Activated naive CD4-positive, alpha-beta T cell treated with anti-CD3 and anti-CD28 coated beads for 36 hours (primary cell): ENCODE measurements at places on chromosomes 7 and 10. TPM values are rescaled to one million over a fixed set of nuclear protein-coding genes. Genes with fewer than 3 reads are reported as not detected.

- H3K4me3 ChIP-seq: no peak overlapping the region
- peaks cover 4% of the 10 kb centered on the region for H3K36me3 ChIP-seq
- DNase-seq: no peak
- peaks cover 18% of the 10 kb centered on the region for H3K4me1 ChIP-seq
- no peak overlapping the region for H3K27ac ChIP-seq
Observed at GRCh38 chr7:105826143-105826542, 50.3 kb downstream of the ATXN7L1 start.

- no peak overlapping the region for H3K27ac ChIP-seq
- no peak for DNase-seq
- peaks cover 67% of the 10 kb centered on the region for H3K4me1 ChIP-seq
- H3K36me3 ChIP-seq: no peaks in the 10 kb centered on the region
- no peaks in the 10 kb centered on the region for H3K27me3 ChIP-seq
- H3K4me3 ChIP-seq: no peak overlapping the region
Observed at GRCh38 chr7:1046722-1047679, 2.7 kb downstream of the GPR146 start.

DNA sequence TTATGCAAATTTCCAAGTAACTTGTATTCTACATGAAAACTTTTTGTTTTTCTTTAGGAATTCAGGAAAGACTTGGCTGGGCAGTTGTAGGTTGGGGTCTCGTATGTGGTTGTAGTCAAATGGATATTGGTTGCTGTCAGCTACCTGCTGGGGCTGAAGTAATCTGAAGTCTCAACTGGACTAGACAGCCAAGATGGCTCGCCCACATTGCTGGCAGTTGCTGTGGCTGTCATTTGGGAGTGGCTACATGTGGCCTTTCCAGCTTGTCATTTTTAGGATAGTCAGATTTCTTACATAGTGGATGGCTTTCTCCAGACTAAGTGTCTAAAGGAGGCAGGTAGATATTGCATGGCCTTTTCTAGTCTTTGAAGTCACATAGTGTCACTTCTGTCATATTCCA, 32.6 kb downstream of the EXOC6 start:
- H3K4me1 ChIP-seq: peaks cover 18% of the 10 kb centered on the region
- no peaks in the 10 kb centered on the region for H3K27me3 ChIP-seq
- H3K27ac ChIP-seq: no peak overlapping the region
- no peaks in the 10 kb centered on the region for H3K36me3 ChIP-seq
- no peak overlapping the region for H3K4me3 ChIP-seq

- H3K4me3 ChIP-seq: no peak overlapping the region
- no peak for DNase-seq
- no peak overlapping the region for H3K27ac ChIP-seq
- H3K36me3 ChIP-seq: no peaks in the 10 kb centered on the region
- peaks cover 2% of the 10 kb centered on the region for H3K4me1 ChIP-seq
- no peaks in the 10 kb centered on the region for H3K27me3 ChIP-seq
Observed at GRCh38 chr10:71923138-71923692, 41.0 kb upstream of the CHST3 start.

GRCh38 chr7:156654511-156655234, 14.1 kb downstream of the RNF32 start:
- no peaks in the 10 kb centered on the region for H3K4me1 ChIP-seq
- peaks cover 26% of the 10 kb centered on the region for H3K27me3 ChIP-seq
- no peak for DNase-seq
- no peaks in the 10 kb centered on the region for H3K36me3 ChIP-seq

GIMAP7 gene
- total RNA-seq: 41.6 TPM

DNA sequence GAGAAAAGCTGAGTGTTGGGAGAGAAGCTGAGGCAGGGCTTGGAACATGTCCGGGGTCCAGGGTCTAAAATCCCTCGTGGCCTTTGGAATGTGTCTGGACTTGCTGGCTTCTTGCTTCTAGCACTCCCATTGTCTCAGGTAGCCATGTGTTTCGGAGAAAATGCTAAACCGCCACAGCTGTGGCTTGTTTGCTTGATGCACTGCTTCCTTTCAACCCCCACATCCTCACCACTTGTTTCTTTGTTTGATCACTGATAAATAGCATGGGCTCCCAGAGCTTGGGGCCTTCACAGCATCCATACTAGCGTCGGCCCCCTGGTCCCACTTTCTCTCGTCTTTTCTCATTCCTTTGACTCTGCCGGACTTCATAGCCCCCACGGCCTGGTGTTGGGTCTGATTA, 102.7 kb downstream of the ANKRD26 start:
- no peak overlapping the region for H3K4me3 ChIP-seq
- no peak overlapping the region for H3K27ac ChIP-seq
- peaks cover 13% of the 10 kb centered on the region for H3K36me3 ChIP-seq
- H3K27me3 ChIP-seq: no peaks in the 10 kb centered on the region
- H3K4me1 ChIP-seq: no peaks in the 10 kb centered on the region
- no peak for DNase-seq
